ENCODE measurements at places on chromosomes 13 and 19.
A peak's percentile ranks its signal among the peaks of the same experiment; 100 is the strongest.

DNA sequence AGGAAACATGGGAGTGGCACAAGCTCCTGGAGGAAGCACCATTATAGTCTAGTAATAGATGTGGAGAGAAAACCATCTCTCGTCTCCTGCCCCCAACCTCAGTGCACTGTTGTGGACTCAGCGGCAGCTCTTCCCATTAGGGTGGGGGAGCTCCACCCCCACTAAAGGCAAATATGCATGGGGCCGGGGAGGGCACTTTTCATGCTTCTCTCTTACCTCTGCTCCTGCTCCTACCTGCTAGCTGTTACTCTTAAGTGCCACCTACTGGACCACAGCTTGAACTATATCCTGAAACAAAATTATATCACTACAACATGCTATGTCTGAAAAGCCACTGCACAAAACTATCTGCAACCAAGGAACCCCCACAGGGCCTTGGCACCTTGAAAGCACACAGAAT is 112.6 kb upstream of the DACH1 start:
- no peak for DNase-seq

- DNase-seq = no peak
These were observed 289.6 kb upstream of the HTR2A start for GRCh38 chr13:47186471-47186870.

- peak; percentile 45 for DNase-seq
These were observed 665 bp downstream of the ZNF497 start for GRCh38 chr19:58361900-58362271.

DNA sequence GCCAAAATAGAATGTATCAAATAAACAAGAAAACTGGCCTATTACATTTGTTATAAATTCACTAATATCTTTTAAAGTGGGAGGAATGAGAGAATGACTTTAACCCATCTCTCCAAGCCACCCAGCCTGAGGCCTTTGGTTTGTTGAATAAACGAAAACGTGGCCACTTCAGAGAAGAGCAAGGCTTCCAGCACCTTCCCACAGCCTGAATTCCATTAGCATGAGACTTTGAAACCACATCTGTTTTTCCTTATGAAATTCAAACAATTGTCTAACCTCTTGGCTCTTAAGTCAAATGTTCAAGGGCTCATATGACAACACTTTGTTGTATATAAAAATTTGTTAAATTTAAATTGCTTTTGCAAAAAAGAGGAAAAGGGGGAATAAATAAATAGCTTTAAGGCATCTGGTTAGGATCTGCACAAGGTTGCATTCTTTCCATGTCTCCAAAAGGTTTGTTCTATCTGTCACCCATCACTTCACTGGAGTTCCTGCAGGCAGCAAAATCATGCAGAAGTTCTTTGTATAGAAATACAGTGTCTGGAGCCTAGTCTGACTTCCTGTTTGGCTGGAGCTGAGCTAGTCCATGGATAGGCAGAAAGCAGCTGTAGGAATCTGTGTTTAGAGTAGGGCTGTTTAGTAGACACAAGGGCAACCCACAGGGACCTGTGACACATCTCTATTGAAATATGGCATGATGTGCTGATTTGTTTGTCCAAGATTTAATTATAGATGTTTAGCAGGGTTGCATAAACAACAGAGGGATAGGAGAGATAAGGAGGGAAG is 502.3 kb downstream of the KCTD12 start:
- no peak for DNase-seq

DNA sequence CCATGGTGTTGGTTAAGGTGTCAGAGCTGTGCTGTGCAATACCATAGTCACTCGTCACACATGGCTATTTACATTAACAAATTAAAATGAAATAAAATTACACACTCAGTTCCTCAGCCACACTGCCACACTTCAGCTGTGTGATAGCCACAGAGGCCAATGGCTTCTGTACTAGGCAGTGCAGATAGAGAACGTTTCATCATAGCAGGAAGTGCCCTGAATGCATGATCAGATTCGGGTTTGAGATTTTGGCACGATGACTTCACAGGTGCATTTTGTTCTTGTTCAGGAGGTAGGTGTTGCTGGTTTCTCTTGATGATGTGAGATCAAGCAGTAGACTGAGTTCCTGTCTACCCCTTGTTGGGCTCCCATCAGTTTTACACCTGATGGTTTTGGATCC is 6.5 kb downstream of the ARMC6 start:
- DNase-seq = no peak

DNA sequence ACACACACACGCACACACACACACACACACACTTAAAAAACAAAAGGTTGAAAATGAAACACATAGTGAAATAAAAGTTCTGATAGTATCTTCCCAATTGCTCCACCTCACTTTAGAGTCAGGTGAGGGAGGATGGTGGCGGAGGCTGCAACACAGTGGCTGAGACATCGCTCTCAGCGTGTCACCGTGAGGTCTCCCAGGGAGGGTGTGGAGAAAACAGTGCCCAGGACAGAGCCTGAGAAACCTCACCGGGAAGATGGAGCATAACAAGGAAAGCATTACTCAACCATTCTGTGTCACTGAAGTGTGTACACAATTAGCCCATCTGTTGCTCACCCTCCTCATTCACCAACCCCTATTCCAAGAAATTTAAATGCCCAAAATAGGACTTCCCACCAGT is 111.4 kb upstream of the USP29 start:
- no peak for DNase-seq

DNA sequence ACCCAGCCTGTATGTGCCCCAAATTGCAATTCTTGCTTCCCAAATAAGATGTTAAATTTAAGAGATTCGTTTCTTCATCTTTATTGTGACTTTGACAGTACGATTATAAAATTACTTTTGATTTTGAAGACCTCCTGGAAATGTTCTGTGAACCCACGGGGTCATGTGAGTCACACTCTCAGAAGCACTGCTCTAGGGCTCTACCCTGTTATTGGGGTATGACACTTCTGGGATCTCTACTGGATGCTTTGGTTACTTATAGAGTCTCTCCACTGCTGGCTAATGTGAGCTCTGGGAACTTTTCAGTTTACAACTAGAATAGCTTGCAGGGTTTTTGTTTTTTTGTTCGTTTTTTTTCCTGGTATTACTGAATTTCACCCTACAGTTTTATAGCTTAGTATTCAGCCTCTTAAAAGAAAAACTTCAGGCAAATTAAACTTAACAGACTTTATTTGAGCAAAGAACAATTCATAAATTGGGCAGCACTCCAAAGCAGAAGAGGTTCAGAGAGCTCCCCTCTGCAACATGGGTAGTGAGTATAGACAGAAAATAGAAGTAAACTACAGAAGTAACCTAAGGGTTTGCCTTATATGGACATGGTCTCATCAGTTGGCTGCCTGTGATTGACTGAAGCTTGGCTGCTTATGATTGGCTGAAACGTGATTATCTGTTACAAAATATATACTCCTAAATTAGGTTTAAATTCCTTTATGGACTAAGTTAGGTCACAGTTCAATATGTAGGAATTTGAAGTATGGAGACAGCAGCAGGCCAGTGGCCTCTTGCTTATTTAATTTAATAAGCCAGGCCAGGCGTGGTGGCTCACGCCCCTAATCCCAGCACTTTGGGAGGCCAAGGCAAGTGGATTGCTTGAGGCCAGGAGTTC is 28.5 kb upstream of the PSPC1 start:
- no peak for DNase-seq

GRCh38 chr13:112587212-112587763 is 665 bp downstream of the TUBGCP3 start:
- DNase-seq = peak; percentile 71

DNA sequence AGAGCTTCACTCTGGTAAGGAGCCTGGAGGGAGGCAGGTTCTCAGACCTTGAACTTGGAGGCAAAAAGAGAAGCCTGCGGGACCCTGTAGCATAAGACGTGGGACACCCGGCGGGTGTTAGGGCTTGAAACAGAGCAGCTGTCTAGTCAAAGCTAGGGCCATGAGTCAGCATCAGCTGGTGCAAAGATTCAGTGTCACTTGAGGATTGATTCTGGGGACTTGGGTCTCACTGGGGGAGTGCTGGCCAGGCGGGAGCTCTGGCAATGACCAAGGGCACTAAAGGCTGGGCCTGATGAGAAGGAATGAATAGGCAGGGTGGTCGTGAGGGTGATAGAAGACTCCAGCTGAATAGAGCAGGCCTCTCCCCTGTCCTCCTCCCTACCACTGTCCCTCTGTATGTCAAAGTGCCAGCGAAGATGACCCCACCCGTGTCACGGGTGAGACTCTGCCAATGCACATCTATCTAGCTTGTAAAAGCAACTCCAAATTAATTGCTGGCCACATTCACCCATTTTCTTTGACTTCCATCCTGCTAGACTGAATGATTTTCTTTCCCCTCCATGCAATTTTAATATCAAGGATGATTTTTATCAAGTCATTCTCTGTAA is 97.1 kb downstream of the MBNL2 start:
- no peak for DNase-seq

GRCh38 chr13:48653472-48653939 is at the start of gene CYSLTR2:
Gene CYSLTR2 (plus strand): TSS chr13:48653929. CDS start chr13:48706818, 52,889 bp downstream.
- no peak for DNase-seq

DNA sequence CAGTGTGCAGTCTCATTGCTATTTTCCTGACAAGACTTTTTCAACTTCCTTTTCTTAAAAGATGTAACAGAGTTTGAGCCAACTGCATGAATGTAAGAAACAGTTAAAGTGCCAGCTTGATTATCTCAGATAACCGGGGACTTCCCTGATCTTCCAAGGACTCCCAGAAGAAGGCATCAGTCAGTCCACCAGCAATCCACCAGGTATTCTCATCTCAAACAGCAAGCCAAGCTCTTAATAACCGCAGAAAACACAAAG is 350.1 kb downstream of the LIG4 start:
- no peak for DNase-seq

DNA sequence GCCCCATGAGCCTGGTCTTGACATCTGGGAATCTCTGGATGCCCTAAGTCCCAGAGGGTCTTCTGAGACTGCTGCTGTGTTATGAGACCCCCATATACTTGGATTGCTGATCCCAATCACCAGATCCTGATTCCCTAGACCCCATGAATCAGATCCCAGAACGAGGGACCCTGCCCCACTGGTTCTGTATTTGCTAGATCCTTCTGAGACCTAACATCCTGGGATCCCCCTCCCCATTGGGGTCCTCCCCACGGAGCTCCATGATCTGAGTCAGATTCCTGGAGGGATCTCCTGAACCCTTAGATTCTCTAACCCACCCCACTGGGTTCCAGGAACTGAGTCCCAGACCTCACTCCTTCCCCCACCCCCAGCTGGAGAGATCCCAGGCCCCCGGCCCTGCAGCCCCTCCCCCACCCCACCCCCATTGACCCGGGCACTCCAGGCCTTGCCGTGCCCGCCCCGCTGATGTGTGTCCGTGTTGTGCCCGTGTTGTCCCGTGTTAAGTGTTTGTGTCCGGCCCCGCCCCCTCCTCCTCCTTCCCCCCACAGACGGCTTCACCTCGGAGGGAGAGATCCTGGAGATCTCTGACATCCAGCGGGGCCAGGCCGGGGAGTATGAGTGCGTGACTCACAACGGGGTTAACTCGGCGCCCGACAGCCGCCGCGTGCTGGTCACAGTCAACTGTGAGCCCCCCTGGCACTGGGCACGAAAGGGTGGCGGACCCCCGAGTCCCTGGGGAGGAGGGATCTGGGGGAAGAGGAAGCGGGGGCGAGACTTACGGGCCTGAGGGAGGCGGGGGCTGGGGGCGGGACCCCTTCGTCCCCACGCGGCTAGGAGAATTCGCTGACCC is 15.0 kb downstream of the IGLON5 start:
- DNase-seq = no peak

- DNase-seq = no peak
These were observed 498.7 kb downstream of the DACH1 start for GRCh38 chr13:71368336-71368735.

DNA sequence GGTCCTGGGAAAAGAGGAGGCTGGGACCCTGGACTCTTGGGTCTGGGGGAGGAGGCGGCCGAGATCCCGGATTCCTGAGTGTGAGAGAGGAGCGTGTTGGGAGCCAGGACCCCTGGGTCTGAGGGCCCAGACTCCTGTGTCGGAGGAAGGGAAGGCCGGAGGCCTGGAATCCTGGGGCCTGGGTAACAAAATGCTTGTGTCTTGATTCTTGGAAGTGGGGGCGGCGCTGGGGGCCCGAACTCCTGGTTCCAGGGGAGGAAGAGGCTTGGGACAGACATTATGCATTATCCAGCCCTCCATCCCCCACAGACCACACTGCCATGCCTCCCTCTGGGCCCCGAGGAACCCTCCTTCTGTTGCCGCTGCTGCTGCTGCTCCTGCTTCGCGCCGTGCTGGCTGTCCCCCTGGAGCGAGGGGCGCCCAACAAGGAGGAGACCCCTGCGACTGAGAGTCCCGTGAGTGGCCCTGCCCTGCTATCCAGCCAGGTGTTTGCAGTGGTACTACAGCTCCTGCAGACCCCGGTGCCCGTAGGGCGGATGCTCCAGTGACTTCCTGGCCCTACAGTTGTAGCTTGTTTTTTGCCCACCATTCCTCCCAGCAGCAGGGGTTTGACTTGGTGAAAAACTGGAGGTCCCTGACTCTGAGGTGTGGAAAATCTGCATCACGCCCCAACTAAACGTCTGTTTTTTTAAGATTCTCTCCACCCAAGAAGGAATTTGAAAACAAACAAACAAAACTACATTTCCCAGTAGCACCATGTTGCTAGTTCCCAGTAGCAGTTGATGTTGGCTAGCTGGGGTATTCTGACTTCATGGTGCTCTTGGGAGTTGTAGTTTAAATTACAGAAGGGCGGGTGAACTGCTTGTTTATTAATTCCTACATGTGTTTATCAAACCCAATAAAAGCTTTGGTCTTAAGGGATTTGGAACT is 630 bp downstream of the NUCB1 start:
- no peak for DNase-seq

DNA sequence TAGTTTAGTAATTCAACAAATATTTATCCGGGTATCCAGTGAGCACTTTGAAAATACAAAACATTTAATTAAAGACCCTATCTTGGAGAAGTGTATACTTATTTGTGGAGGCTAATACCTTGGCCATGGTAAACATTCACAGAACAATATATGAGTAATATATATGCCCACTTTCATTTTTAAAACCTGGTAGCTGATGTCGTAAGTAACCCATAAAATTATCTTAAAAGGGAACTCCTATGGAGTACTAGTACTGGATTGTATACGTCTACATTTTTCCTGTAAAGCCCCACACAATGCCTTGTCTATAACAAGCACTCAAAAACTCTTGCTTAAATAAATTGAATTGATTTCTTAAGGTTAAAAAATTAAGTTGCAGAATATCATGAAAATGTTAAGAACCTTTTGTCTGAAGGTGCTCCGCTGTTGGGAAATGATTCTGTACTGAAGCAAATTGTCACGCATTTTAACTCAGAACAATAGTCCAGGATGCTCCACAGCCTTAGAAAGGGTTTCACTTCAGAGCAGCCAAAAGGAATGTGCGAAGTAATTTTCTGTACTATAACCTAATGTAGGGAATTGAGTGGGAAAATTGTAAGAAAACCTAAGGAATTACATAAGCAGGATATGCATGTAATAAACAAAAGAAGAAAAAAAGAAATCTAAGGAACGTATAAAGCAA is 58.9 kb upstream of the C1QTNF9 start:
- no peak for DNase-seq
